ENCODE measurements at places on chromosomes 1 and 21.

DNA sequence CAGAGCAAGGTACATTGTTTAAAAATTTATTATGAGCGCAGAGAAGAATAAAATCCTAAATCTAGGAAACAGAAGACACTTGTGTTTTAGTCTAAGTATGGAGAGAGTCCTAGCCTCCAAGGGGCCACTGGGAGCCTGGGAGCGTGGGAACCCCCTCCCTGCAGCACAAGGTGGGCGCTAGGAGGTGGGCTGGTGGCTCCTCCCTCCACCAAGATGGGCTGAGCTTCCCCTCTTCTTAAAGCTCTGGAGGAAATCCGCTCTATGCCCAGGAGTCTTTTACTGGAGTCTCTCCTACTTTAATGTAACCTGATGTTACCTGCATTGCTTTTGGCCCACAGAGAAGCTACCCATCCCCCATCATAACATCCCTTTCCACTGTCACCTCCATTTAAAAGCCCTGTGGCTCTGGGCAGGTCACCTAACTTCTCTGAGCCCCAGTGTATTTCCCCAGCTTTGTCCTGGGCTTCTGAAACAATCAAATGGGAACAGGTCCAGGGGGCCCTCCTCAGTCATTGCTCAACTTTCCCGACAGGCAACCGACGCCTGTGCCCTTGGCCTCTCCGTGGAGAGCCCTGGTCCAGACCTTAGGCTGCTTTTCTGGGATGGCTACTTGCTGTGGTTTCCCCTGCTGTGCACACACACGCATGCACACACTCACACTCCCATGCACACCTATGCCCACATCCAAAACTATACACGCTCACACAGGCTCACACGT is 181.5 kb downstream of the NPHP4 start:
- no peak overlapping the region for H3K27ac ChIP-seq
- DNase-seq = no peak
- no peaks in the 10 kb centered on the region for H3K36me3 ChIP-seq

- H3K4me3 ChIP-seq = no peak overlapping the region
- H3K36me3 ChIP-seq = no peaks in the 10 kb centered on the region
- DNase-seq = no peak
Observed at GRCh38 chr1:87279536-87279875, 49.2 kb upstream of the LMO4 start.

DNA sequence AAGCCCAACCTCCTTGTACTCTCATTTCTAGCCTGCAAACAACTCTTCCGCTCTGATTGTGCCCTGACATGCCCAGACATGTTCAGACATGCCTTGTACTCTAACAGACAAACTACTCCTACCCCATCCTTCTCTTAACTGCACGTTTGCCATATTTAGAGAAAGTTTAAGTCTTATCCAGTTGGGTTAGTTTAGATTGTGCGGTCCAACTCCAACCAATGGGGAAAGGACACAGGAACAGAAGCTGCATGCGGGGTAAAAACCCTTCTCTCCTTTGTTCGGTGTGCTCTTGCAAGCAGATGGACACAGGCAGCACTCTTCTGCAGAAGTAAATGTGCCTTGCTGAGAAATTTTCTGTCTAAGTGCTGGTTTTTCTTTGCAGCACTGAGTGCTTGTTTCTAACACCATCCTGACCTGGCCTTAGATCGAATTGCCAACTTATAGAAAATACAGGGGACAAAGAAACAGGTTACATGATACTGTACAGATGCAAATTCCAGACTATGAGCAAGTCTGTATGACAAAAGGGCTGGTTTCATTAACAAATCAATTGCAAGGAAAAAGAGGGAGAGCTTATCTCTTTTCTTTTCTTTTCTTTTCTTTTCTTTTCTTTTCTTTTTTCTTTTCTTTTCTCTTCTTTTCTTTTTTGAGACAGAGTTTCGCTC is 35.8 kb upstream of the IFNGR2 start:
- H3K27ac ChIP-seq = peak overlapping the region; percentile 0
- peaks cover 2% of the 10 kb centered on the region for H3K4me1 ChIP-seq
- no peaks in the 10 kb centered on the region for H3K27me3 ChIP-seq

DNA sequence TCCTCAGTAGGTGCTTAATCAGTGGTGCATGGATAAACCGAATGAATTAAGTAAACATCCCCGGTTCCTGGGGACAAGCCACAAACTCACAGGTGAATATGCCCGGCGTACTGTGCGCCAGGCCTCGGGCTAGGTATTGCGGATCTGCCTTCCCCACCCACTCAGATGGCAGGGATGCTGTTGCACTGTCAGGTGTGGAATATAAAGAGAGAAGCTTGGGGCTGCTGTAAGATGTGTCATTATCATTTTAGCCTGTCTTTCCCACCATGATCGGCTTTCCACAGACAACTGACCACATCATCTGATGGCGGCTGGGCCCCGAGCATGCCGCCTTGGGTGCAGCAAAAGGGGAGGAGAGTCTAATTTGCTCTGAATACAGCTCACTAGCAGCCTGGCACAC is 45.4 kb upstream of the LRP8 start:
- no peak for DNase-seq
- H3K4me3 ChIP-seq = no peak overlapping the region

- no peaks in the 10 kb centered on the region for H3K4me1 ChIP-seq
- no peak overlapping the region for H3K4me3 ChIP-seq
- no peaks in the 10 kb centered on the region for H3K36me3 ChIP-seq
- H3K27ac ChIP-seq = no peak overlapping the region
- H3K27me3 ChIP-seq = peaks cover 9% of the 10 kb centered on the region
Observed at GRCh38 chr1:5751163-5751540, 241.1 kb downstream of the NPHP4 start.

DNA sequence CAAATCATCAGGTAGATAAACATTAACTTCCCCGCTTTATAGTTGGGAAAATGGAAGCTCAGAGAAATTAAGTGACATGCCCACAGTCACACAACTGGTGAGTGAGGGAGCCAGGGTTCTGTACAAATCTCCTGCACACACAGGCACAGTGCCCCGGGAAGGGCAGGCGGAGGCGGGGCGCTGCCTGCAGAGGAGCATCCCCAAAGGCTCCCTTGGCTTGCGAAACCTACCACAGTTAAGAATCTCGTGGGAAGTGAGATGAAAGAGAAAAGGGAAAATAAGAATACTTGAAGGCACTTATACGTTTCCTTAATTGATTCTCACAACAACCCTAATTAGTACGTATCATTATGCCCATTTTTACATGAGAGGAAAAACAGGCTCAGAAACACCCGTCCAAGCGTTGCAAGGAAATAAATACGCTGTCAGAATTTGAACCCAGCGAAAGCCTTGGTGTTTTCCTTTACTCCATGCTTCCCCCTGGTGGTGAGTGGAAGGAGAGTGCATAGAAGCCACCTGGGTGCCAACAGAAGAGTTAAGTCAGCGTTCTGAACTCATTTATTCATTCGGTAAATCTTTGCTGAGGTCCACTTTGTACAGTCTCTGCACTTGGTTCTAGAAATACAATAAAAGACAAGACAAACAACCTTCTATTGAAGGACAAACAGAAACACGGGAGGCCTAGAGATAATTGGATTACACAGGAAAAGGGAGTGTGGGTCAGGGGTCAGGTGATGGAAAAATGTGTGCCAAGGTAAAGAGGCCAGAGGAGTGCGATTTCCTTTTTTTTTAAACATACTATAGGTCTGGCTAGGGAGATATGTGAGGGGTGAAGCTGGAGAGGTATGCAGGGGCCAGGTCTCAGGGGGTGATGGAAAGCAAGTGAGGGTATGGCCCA is 28.4 kb downstream of the ACP6 start:
- H3K27me3 ChIP-seq = no peaks in the 10 kb centered on the region
- no peak for DNase-seq
- peaks cover 41% of the 10 kb centered on the region for H3K4me1 ChIP-seq
- peaks cover 8% of the 10 kb centered on the region for H3K36me3 ChIP-seq

- peak; percentile 28 for DNase-seq
- H3K4me1 ChIP-seq = peaks cover 25% of the 10 kb centered on the region
- no peak overlapping the region for H3K4me3 ChIP-seq
- no peaks in the 10 kb centered on the region for H3K27me3 ChIP-seq
- peaks cover 90% of the 10 kb centered on the region for H3K36me3 ChIP-seq
Observed at GRCh38 chr1:15943328-15943991, 32.4 kb downstream of the ZBTB17 start.

DNA sequence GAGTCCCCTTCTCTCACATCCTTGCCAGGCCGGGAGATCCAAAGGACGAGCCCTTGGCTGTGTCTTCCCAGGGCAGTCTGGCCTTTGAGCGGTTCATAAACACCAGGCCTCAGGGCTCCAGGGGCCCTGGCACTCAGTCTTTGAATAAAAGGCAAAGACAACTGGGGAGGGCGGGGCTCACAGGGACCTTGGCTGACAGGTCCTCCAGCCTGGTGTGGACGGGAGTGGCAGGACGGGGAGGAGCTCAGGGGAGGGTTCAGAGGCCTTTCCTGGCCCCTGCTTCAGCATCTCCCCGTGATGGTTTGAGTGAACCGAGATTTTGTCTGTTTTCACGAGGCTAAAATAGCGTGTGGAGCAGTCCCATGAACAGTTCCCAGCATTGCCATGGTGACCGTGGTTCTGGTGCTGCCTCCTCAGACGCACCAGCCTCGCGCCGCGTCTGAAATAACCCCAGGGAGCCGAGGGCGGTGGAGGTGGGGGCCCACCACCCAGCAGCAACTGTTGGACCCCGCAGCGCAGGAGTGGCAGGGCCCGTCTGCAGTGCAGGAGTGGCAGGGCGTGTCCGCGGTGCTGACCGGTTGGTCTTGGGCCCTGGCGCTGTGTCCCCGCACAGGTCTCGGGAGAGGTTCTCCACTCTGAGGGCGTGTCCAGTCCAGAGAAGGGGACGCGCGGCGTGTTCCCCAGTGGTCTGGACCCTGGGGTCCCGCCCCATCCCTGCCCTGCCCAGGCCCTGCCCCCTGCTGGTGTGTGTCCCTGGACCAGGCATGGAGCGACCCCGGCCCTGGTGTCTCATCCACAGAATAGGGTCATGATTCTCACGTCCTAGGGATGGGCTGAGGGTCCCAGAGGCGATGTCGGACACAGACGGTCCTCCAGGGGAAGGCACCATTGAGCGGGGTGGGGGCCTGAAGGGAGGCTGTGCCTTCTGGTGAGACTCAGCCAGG is 7.1 kb upstream of the PRKCZ start:
- H3K27me3 ChIP-seq = peaks cover 8% of the 10 kb centered on the region
- no peak overlapping the region for H3K4me3 ChIP-seq
- no peak overlapping the region for H3K27ac ChIP-seq

DNA sequence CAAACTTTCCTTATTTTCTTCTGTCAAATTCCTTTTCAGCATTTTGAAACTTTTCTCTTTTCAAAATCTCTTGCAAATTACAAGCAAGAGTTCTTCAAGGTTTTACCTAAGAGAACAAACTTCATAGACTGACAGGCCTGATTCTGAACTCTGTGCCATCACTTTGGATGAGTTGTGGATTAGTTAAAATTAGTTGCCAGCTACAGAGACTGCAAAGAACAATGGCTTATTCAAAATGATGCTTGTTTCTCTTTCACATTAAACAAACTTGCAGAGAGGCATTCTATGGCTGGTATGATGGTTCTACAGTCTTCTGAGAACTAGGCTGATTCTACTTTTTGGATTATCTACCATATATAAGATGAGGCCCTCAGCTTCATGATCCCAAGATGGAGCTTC is 3.8 kb downstream of the LRRC8B start:
- H3K27me3 ChIP-seq = no peaks in the 10 kb centered on the region
- peaks cover 52% of the 10 kb centered on the region for H3K4me1 ChIP-seq
- DNase-seq = no peak
- H3K36me3 ChIP-seq = peaks cover 39% of the 10 kb centered on the region
- H3K4me3 ChIP-seq = no peak overlapping the region

GRCh38 chr1:54965624-54966340 is 14.6 kb upstream of the TMEM61 start:
- no peak overlapping the region for H3K4me3 ChIP-seq
- H3K36me3 ChIP-seq = no peaks in the 10 kb centered on the region
- peaks cover 16% of the 10 kb centered on the region for H3K27me3 ChIP-seq
- H3K4me1 ChIP-seq = peaks cover 3% of the 10 kb centered on the region
- no peak for DNase-seq

- H3K27me3 ChIP-seq = no peaks in the 10 kb centered on the region
- no peaks in the 10 kb centered on the region for H3K4me1 ChIP-seq
- H3K36me3 ChIP-seq = peaks cover 27% of the 10 kb centered on the region
- no peak overlapping the region for H3K4me3 ChIP-seq
Observed at GRCh38 chr1:61816191-61816590, 73.9 kb downstream of the PATJ start.

DNA sequence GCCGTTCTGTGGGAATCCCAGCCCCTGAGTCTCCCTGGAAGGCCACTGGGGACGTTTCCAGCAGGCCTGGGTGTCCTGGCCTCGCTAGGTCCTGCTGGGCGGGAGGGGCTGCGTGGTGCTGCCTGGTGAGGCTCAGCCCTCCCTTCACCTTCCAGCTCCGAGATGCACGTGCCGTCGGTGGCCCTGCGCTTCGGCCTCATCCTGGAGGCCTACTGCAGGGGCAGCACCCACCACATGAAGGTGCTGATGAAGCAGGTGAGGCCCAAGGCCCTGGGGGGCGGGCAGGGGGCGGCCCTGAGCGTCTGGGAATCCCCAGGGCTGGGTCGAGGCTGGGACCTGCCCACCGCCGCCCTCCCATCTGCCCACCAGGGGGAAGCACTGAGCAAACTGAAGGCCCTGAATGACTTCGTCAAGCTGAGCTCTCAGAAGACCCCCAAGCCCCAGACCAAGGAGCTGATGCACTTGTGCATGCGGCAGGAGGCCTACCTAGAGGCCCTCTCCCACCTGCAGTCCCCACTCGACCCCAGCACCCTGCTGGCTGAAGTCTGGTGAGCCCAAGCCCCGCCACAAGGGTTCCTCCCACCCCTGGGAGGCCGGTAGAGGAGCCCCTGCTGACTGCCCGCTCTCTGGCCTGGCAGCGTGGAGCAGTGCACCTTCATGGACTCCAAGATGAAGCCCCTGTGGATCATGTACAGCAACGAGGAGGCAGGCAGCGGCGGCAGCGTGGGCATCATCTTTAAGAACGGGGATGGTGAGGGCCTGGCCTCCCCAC is 70.3 kb downstream of the PIK3CD start:
- H3K36me3 ChIP-seq = peaks cover 92% of the 10 kb centered on the region
- H3K4me1 ChIP-seq = peaks cover 71% of the 10 kb centered on the region
- peak overlapping the region; percentile 33 for H3K4me3 ChIP-seq
- H3K27me3 ChIP-seq = no peaks in the 10 kb centered on the region
- peak; percentile 88 for DNase-seq
- H3K27ac ChIP-seq = peak overlapping the region; percentile 78

- no peaks in the 10 kb centered on the region for H3K36me3 ChIP-seq
- peaks cover 24% of the 10 kb centered on the region for H3K27me3 ChIP-seq
- no peaks in the 10 kb centered on the region for H3K4me1 ChIP-seq
- H3K4me3 ChIP-seq = no peak overlapping the region
- H3K27ac ChIP-seq = no peak overlapping the region
- no peak for DNase-seq
Observed at GRCh38 chr1:62922006-62922405, 138.1 kb downstream of the ATG4C start.

DNA sequence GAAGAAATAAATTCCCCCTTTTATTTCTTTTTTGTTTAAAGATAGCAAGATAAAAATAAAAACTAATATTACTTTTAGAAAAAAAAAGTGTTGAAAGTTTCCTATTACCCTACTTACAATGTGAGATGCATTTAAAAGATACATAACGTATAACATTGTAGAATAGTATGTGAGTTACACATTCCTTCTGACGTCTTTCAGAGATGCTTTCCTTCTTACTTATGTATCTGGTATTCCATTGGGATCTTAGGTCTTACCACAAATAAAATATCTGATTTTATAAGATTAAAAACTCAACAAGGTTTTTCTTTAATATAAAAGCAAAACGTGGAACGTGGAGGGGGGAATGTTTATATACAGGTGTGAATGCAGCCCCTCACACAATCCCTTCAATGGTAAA is 147.2 kb upstream of the ETS2 start:
- H3K36me3 ChIP-seq = no peaks in the 10 kb centered on the region
- H3K27me3 ChIP-seq = peaks cover 74% of the 10 kb centered on the region
- no peak for DNase-seq
- H3K4me1 ChIP-seq = peaks cover 11% of the 10 kb centered on the region
- H3K4me3 ChIP-seq = no peak overlapping the region

GRCh38 chr1:183346276-183346732 is 71.9 kb downstream of the NMNAT2 start:
- H3K4me3 ChIP-seq = no peak overlapping the region
- no peaks in the 10 kb centered on the region for H3K36me3 ChIP-seq
- H3K27ac ChIP-seq = no peak overlapping the region

All from activated T-cell treated with anti-CD3 and anti-CD28 coated beads, Interleukin-2, amount 50 U/mL, for 24 hours (primary cell).